ENCODE measurements at places on chromosomes 7 and 10.

DNA sequence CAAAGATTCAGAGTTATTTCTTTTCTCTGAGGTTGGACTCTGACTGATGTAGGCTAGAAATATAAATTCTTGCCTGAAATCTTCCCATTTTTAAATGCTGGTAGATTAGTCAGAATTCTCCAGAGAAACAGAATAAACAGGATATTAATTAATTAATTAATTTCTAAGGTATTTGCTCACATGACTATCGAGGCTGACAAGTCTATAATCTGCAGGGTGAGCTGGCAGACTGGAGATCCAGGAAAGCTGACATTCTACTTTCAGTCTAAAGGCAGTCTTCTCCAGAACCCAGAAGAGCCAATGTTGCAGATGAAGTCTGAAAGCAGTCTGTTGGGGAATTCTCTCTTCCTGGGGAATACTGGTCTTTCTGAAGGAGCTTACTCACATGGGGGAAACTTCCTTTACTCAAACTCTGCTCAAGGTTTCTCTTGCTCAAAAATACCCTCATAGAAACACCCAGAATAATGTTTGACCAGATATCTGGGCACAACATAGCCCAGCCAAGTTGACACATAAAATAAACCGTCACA is 189.7 kb downstream of the KIF20B start:
- no peak for DNase-seq

DNA sequence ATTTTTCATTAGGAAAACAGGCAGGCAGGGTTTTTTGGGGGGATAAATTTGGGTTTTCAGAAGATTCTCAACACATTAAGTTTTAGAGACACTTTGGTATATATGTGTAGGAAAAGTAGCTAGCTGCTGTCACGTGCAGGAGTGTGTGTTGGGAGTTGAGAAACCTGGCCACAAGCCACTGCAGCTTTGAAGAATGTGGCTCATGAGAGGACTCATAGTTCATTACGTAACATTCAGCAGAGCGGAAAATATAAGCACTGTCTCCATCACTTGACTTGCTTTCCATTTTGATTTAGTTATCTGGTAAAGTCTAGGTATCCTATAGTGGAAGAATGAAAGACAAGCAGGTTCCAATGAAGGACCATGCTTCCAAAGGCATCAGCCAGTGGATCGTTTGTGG is 31.2 kb downstream of the SMNDC1 start:
- DNase-seq = no peak

- DNase-seq = no peak
These were observed 79.2 kb downstream of the ZMIZ1 start for GRCh38 chr10:79147796-79148451.

DNA sequence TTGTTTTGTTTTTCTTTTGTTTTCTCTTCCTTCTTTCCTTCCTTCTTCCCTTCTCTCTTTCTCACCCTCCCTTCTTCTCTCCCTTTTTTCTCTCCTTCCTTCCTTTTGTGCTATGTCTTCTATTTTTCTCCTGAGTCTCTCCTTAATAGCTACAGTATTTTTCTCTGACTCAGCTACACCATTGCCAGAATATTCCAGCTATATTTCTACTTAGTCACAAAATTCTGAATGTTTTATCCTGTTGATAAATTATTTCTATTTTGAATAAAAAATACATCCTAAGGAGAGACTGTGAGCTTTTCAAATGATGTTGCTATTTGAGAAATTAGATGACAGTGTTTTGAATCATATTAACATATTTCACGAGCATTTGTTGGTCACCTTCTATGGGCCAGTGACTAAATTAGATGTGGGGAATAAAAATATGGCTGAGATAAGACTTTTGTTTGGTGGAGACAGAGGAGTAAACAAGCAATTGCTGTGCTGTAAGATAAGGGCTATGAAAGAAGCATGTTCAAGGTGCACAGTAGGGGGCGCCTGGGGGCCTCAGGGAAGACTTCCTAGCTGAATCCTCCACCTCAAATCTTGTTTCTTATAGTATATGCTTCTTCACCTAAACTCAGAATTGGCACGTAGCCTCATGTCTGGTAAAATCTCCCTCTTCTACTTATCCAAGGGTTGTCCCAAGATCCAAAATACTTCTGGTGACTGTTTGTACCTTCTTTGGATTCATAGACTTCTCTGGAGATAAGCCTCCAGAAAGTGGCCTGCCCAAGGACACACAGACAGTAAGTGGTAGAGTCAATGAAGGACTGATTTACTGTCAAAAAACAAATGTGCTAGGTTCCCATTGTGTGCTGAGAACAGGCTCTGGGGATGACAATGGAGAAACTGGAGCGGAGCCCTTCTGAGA is 115.5 kb upstream of the CREB5 start:
- DNase-seq = peak; percentile 58

DNA sequence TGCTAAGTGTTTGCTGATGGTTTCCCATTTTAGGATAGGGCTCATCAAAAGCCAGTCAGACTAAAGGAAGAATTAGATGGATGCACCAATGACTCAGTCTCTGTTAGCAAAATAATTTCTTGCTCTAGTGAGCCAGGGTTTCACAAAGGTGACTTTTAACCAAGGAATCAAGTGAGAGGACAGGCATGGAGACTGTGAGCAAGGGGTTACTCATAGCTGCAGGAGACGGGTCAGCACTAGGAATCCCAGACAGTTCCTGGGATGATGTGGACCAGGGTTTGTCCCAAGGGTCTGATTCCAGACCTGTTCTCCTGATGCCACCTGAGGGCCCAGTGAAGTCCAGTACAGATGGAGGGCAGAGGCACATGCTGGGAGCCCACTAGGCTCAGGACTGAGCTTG is 138.1 kb downstream of the NOC3L start:
- no peak for DNase-seq

All from activated T-cell treated with anti-CD3 and anti-CD28 coated beads for 1 hour (primary cell).